ENCODE measurements at places on chromosomes 13 and 19.

- no peak for DNase-seq
Measured at GRCh38 chr13:111411919-111412650, 91.6 kb downstream of the TEX29 start.

DNA sequence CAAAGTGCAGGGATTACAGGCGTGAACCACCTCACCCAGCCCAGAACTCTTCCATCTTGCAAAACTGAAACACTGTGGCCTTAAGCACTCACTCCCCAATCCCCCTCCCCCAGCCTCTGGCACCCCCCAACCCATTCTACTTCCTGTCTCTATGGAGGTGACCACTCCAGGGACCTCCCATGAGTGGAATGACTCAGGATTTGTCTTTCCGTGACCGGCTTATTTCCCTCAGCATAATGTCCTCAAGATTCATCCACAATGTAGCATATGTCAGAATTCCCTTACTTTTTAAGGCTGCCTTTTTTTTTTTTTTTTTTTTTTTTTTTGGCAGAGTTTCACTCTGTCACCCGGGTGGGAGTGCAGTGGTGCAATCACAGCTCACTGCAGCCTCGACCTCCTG lies 3.6 kb upstream of the F2RL3 start:
- DNase-seq = no peak

- DNase-seq = no peak
Measured at GRCh38 chr13:83538636-83539035, 343.6 kb downstream of the SLITRK1 start.

DNA sequence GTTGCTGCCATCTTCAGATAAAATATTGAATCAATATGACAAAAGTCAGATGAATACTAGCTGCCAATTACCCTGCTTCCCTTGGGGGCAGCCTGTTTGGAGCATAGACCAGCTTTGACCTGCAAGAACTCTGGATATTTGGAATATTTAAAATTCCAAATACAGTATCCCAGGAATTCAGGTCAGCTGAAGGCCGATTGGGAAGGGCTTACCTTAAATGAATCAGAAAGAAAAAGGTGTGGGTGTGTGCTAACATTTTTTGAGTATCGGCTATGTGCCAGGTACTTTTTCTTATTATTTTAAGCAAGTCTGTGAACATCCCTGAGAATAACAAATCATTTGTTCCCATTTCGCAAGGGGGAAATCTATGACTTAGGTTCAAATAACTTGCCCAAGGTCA lies 1.8 kb upstream of the RUBCNL start:
- DNase-seq = no peak

GRCh38 chr19:55197528-55197927 lies 11.8 kb downstream of the PTPRH start:
- DNase-seq = no peak

GRCh38 chr13:99000137-99000536 lies 22.3 kb upstream of the DOCK9 start:
- no peak for DNase-seq

- no peak for DNase-seq
Measured at GRCh38 chr13:112857914-112858490, 111.0 kb upstream of the MCF2L start.

All from GOT3 (cell line).